ENCODE measurements at places on chromosomes 3 and 15.

- no peak for DNase-seq
These were observed 95.8 kb downstream of the FNDC3B start for GRCh38 chr3:172135185-172135584.

- DNase-seq = peak; percentile 74
These were observed 14.7 kb upstream of the ATP2B2 start for GRCh38 chr3:10520072-10520471.

DNA sequence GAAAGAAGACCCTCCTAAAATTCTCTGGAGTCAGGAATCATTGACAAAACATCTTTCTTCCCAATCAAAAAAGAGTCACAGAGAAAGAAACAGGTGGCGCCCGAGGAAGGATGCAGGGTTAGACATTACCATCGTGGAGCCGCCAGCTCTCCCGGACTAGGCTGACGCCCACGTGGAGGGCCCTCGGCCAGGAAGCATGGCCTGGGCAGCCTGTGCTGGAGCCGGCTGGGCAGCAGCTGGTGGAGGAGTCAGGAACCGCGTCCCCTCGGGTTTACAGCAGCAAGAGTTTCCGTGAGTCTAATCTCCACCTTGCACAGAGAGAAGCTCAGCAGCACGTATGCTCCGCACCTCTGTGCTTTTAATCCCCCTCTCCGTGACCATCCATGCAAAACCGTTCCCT, 533.7 kb upstream of the ATP11B start:
- DNase-seq = peak; percentile 37

DNA sequence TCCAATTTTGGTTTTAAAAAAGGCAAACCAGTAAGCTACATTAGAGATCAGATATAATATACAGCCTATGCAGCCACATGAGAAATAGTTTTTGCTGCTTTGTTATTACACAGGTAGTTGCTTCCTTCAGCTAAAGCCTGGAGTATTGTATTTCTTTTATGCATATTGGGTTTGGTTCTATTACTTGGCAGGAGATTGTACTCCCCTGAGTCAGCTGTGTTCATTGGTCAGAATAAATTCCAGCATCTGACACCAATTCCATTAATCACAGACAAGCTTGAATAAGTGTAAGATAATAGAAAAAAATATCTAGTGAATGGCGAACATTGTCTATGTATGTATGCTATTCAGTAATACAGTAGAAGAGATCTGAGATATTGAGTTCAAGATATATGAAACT, 26.1 kb upstream of the ZCWPW2 start:
- DNase-seq = no peak

DNA sequence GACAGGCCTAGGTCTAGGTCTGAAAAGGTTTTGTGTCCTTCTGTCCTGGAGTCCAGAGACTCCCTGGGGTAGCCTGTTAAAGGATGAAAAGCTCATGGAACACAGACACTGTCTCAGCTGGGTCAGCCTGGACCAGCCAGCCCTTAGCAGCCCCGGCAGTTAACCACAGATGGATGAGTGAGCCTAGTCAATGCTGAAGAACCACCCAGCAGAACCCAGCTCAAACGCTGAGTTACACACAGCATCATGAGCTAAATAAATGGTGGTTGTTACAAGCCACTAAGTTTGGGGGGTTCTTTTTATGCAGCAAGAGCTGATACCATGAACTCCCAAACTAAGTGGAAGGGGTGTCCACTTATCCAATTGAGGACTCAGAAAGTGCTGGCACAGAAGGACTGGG, 472.8 kb upstream of the PROK2 start:
- DNase-seq = no peak

All from NCI-H1417 (cell line).